ENCODE measurements at places on chromosomes 5 and 9. TPM values are rescaled to one million over a fixed set of nuclear protein-coding genes. Genes with fewer than 3 reads are reported as not detected.

- no peak for DNase-seq
Measured at GRCh38 chr5:82095536-82095935, 123.7 kb downstream of the ATG10 start.

DNA sequence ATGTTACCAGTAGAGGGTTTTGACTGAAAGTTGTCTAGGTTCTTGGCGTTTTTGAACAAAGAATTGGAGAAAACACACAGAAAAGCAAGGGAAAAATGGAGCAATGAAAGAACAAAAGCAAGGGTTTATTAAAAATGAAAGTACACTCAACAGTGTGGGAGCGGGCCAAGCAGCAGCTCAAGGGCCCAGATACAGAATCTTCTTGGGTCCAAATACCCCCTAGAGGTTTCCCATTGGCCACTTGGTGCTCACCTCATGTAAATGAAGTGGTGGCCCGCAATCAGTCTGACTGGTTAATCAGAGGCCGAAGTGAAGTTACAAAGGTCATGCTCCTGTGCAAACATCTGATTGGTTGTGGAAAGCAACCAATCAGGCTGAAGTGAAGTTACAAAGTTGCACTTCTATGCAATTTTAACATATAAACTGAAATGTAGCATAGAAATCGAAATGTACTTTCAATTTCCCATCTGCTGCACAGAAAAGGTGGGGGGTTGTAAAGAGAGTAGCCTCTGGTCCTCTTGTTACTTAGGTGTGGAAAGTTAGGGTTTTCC lies 1.9 kb upstream of the GM2A start:
- no peak for DNase-seq

DNA sequence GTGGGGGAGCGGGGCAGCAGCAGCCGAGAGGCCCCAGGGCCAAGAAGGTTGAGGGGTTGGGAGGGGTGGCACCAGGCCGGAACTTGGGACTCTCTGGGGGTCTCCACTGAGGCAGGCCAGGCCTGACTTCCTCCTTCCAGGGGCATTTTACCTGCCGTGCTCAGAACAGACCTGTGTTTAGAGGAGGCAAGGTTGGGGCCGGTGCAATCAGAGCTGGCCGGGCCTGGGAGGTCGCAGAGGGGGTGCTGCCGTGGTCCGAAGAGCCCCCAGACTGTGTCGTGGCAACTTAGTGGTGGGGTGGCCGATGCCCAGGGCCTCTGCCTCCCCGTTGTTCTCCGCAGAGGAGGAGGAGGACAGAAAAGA lies 21.8 kb downstream of the GLT6D1 start:
- DNase-seq, result no peak

DNA sequence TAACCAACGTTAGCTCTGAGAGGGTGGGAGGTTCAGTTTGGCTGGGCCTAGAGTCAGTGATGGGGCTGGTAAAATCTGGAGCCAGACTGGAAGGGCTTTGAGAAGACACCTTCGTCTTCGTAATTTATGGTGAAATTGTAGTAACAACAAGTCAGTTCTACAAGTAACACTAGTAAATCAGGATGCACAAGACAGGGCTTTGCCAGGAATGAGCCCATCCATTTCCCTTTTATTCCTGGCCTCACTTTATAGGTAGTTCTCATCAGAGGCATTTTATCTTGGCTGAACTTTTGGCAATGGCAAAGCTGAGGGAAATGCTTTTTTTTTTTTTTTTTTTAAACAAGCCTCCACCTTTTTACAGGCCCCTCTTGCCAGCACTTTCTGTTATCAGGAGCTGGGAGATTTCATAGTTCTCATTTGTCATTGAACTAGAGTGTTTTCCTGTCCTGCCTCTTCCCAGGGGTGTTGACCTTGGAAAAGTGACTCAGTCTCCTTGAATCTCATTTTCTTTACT lies 110.5 kb upstream of the KLF4 start:
- no peak for DNase-seq

- DNase-seq, result no peak
Measured at GRCh38 chr5:138352722-138353559, 456 bp downstream of the KDM3B start.

DNA sequence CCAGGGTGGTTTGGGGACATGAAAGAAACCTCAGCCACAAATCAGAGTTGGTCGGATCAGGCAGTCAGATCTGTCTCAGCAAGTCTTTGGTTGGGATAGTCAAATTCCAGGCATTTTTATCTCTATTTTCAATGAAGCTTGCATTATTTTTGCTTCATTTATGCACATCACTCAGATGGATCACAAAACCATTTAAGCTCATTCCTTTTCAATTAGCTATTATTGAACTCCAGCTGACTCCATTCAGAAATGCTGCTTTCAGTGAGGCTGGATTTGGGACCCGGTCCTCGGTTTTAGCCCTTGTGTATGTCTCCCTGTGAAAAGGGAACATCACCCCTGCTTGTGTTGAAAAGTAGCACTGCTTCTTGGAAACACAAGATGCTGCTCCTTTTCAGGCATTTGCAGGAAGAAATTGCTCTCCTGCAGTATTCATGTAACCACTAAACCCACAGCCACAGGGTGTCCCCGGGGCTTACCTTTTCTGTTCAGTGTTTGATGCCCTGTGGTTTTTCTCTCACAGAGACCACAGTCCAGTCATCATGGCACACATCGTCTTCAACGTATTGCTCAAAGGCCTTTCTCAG lies 232.9 kb downstream of the NFIB start:
- no peak for DNase-seq

DNA sequence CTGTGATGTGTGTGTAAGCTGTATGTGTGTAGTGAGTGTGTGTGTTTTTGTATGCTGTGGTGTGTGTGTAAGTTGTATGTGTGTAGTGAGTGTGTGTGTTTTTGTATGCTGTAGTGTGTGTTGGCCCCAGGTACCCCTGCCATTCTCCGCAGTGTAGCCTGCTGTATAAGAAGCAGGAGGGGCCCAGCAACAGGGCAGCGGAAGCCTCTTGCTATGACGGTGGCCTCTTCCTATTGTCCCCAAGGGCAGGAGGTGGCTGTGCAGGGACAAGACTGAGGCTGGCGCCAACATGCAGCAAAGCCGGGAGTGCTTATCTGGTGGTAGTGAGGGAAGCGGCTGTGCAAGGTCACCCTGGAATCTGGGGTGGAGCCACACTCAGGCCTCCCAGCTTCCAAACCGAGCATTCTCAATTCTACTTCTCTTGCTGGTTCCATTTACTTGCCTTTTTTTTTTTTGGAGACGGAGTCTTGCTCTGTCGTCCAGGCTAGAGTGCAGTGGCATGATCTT lies 5.1 kb downstream of the SPAAR start:
- no peak for DNase-seq

- DNase-seq, result no peak
Measured at GRCh38 chr5:359301-359897, 37.9 kb downstream of the AHRR start.

DNA sequence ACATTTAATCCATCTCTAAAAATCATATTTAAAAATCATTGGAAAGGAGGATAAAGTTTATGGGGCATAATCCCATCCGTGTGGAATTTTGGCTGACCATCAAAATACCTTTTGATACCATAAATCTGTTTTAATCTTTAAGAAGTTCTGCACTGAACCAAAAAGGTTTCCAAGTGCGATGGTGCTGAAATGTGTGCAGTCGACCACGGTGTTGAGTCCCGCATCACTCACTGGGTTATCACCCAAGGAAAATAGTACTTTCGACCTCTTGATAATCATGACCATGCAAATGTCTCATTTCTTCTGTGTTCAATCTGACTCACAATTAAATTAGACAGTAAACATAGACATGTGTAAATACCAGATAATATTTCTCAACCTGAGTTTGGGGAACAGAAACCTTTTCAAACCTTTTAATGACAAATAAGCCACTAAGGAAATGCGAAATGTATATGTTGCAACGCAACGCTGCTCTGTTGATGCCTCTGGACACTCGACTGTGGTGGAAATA lies 62.0 kb upstream of the CDH6 start:
- no peak for DNase-seq

- no peak for DNase-seq
Measured at GRCh38 chr5:36743891-36744772, 132.4 kb upstream of the NIPBL start.

- DNase-seq, result no peak
Measured at GRCh38 chr5:136749016-136749415, 383.7 kb upstream of the TRPC7 start.

- DNase-seq, result no peak
Measured at GRCh38 chr5:109099081-109099480, 310.7 kb downstream of the PJA2 start.

- DNase-seq, result no peak
Measured at GRCh38 chr9:5513966-5514616, 3.8 kb downstream of the PDCD1LG2 start.

DNA sequence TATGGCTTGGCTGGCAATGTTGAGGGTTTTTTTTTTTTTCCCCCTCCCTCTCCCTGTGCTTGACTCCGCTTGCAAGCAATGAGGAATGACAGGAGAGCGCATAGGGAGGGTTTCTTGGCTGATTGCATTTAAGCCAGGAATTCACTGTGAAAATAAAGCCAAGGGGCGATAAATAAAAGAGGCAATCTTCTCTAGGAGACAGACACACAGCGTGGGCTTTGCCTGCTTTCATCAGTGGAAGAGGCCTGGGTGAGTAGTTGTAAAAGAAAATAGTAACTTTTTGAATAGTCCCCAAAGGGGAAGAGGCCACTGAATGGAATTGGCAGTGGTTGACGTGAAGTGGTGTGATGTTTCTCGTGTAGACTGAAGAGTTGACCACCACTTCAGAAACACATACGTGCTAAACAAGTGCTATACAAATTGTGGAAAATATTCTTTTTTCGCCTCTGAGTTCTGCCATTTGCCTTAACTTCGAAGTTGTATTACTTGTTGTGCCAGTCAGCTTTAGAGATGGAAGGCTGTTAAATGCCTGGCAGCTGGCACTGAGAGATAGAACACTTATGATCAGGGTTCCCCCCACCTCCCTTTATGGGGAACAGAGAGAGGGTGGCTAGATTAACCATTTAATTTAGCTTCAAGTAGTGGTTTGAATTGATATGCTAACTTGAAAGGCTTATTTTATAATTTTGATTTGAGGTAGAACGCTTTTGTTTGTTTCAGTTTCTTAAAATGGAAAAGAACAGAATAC lies 3.0 kb downstream of the ZSWIM6 start:
- DNase-seq, result no peak

DNA sequence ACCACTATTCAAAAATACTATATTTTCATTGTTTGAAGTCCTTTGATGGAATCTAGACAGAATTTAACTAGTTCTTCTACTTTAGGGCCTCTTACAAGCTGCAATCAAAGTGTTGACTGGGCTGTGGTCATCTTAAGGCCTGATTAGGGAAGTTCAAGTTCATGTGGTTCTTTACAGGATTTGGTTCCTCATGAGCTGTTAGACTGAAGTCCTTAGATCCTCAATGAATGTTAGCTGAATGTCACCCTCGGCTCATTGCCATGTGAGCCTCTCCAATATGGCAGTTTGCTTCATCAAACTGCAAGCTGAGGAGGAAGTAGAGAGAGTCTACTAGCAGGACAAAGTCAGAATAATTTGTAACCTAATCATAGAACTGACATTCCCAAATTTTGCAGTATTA lies 135.1 kb downstream of the CSNK1G3 start:
- DNase-seq, result no peak

DNA sequence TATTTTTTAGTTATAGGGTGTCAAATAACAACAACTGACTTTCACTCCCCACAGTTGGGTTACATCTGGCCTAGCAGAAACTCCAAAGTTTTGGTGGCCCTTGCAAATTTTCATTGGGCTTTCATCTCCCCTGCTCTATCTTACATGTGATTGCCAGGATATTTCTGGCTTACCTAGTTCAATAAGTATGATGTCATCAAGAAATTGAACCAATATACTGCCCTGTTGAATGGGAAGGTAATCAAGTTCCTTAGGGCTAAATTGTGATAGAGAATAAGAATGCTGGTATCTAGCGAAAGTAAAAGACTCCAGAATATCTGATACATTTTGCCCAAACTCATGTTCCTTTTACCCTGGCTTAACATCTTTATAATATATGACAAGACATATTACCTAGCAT lies 17.0 kb upstream of the ICE1 start:
- DNase-seq, result no peak

DNA sequence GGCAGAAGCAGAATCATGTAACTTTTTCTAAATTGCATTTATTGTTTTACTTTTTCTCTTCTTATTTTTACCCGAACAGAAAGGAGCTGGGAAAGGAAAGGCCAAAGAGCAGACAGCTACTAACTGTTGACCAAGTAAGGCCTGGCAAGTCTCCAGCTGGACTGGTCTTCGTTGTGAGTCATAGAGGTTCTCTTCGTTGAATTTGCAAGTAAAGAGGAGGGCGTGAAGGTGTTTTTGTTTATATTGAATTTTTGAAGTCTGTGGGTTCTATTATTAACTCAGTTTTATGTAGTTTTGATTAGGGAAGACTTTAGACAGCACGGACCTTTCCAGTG lies 416.5 kb upstream of the CCNH start:
- DNase-seq, result peak; percentile 44

DNA sequence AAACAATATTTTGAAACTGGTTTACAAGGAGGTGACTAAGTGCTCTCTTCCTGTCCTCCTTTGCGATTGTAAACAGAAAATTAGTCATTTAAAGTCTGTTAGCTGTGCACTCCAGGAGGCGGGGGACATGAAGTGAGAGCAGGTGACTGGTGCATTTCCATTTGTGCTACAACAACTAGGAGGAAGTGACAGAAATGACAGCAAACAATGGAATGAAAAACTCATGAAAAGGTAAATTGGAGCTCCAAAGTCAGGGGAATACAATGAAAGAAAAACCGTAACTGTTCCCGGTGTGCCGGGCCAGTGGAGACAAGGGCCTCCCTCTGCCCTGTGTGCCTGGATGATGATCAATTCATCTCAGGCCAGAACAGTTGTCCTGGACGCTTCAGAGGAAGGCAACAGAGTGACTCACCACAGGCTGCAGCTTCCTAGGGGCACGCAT lies 439.9 kb downstream of the GADD45G start:
- no peak for DNase-seq

GRCh38 chr5:9302218-9302617 lies 243.7 kb downstream of the SEMA5A start:
- DNase-seq, result no peak

The DDX4 gene
- total RNA-seq, result not detected

The VPS13A gene
- total RNA-seq, result 30.8 TPM

The PFN3 gene
- not detected for total RNA-seq

The SOHLH1 gene
- not detected for total RNA-seq

The GALNT12 gene
- 6.6 TPM for total RNA-seq

The HAVCR2 gene
- 84.9 TPM for total RNA-seq

The STKLD1 gene
- not detected for total RNA-seq

The PCDHA8 gene
- total RNA-seq, result 0.79 TPM

The CATSPER3 gene
- 0.46 TPM for total RNA-seq

The PCDHA12 gene
- total RNA-seq, result 0.69 TPM

The PCDHB3 gene
- 2.0 TPM for total RNA-seq

The JAKMIP2 gene
- 0.96 TPM for total RNA-seq

The SLIT3 gene
- total RNA-seq, result 81.2 TPM

The ERCC6L2 gene
- 48.9 TPM for total RNA-seq

The PCDHGB5 gene
- 8.5 TPM for total RNA-seq

The SH2D3C gene
- total RNA-seq, result 20.8 TPM

The IFNA2 gene
- 0.75 TPM for total RNA-seq

The ABO gene
- 4.7 TPM for total RNA-seq
